ENCODE measurements at places on chromosomes 7 and 10.

GRCh38 chr7:2245883-2246675, 4.1 kb downstream of the NUDT1 start:
- no peak for DNase-seq

GRCh38 chr10:458421-458851, 231.0 kb downstream of the DIP2C start:
- DNase-seq, result no peak

DNA sequence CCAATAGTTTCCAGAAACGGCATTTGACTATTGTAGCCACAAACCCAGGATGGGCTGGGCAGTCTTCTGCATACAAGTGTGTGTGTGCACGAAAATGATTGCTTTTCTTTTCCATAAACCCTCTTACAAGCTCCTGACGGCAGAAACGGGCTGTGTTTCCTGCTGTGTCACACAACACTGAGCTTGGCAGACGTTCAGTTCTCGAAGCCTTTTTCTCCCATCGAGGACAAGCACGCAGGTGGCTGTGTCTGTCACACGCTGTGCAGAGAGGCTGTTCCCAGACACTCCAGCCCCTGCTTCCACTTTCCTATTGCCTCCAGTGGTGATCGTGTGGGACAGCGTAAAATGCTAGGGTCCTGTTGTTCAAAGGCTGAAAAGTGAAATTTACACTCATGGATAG, 32.1 kb downstream of the RBAK start:
- DNase-seq, result peak; percentile 51

GRCh38 chr10:59873896-59874295, 32.5 kb downstream of the CCDC6 start:
- DNase-seq, result no peak

DNA sequence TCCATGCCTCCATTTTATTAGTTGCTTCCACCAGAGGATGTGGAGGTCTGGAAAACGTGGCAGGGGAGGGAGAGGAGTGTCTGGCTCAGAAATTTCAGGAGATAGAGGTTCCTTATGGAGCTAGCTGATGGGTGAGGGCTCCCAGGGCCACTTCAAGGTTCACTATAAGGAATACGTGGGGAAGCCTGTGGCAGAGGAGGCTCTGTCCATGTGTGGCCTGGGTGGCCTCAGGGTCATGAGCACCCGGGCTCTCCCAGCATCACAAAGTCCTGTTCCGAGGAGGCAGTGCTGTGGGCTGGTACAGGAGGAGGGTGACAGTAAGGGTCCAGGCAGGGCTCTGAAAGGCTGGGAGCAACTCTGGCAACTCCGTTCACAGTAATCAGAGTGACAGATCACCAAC, 24.6 kb downstream of the ARHGAP22 start:
- no peak for DNase-seq

- DNase-seq, result peak; percentile 13
These were observed 101.7 kb upstream of the KLF6 start for GRCh38 chr10:3886641-3887251.

DNA sequence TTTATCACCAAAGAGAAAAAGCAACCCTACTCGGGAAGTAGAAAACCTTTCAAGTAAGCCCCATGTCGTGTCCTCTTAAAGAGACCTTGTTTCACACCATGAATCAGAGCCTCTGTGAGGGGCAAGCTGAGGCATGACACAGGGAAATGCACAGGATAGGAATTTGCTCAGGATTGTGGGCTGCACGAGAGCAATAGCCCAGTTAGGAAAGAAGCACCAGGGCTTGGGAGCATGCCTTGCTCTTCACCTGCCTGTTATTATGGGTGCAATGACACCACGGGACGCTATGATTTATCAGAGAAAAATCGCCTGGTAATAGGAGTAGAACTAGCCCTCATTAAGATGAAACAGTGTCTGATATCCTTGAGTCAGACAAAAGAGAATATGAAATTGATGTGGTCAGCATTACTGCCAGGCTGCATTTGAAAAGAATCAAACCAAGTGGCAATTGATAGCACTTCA, 562.9 kb upstream of the NRP1 start:
- DNase-seq, result no peak

DNA sequence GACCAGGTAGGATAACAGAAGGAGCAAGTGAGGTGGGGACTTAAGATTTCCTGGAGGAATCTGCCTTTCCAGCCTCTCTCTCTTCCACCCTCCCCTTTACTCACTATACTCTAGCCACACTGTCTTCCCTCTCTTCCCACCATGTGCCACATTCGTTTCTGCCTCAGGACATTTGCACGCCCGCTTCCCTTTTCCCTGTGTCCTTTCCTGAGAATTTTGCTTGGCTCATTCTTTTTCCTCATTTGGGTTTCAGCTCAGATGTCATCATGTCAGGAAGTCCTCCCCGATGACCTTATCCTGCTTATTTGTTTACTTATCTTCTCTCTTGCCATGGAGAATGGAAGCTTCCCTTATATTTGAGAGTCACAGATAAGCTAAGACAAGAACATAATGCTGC, 363.8 kb downstream of the PRPF18 start:
- no peak for DNase-seq

GRCh38 chr7:122989577-122989976, 5.9 kb downstream of the TAS2R16 start:
- no peak for DNase-seq

DNA sequence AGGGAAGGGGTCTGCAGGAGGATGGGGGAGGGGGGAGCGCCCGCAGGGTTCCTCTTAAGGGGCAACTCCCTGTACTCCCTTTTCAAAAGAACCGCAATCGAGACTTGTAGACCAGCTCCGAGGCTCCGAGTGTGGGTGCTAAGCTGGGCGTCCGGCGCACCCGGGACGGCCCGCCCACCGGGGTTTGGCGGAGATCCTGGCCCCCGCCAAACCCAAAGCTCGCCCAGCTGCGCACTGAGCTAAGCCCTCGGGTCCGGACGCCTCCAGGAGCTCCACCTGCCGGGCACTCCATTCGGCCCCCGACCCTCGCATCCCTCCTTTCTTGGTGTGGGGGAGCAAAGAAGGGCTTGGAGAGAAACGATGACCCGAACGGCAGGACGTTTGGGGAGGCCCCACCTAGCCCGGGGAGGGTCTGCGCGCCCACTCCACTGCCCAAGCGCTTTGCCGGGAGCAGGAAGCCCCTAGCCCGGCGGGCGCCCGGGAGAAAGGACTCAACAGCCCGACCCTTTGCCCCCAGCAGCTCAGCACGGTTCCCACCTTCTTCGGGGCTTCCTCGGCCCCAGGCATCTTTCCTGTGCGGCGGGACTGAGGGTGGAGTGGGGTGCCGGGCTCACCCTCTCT, 651 bp downstream of the AFAP1L2 start:
- DNase-seq, result peak; percentile 39

GRCh38 chr7:10707519-10707918, 266.2 kb upstream of the PHF14 start:
- DNase-seq, result peak; percentile 63

DNA sequence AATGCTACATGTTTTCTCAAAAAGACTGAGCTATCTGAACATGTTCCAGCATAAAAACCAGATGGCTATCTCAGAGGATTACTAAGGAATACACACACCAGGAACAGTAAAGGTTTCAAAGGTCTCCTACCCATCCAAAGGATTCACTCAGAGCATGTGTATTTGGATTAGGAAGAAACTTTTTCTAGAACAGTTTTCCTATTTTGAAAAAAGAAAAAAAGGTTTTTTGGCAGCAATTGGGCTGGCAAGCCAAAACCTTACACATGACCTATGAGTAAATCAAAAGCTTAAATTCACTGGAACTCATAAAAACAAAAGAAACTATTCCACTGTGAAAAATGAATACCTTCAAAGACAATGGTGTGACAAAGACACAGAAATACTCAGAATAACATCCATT, 9.6 kb downstream of the TPK1 start:
- no peak for DNase-seq

DNA sequence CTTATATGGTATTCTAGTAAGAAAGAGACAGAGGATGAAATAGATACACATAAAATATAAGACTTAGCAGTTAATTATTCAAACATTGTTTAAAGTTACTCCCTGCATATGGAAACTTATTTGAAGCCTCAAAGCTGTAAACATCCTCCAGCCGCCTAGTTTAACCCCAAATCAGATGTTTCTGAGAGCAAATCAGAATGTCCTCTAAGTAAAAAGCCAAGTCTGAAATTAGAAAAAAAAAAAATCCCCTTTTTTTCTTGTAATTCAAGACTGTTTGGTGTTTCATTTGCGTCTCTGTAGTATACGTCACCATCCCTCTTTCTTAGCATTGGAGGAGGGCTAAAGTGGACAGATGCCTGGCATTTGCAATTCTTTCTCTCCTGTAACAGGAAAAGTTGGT, 46.4 kb downstream of the TMEM26 start:
- DNase-seq, result no peak

GRCh38 chr7:75870557-75871161, 8.2 kb upstream of the RHBDD2 start:
- DNase-seq, result no peak

Data from G401 (cell line).